ENCODE measurements at places on chromosomes 4 and X. TPM values are rescaled to one million over a fixed set of nuclear protein-coding genes. Genes with fewer than 3 reads are reported as not detected.

The RRH gene
- total RNA-seq, result not detected

The IL9R gene
- 0.19 TPM for total RNA-seq

The SSX1 gene
- not detected for total RNA-seq

The NUP62CL gene
- total RNA-seq, result 16.8 TPM

The CSN1S1 gene
- not detected for total RNA-seq

The CT45A3 gene
- not detected for total RNA-seq

The CD38 gene
- 12.5 TPM for total RNA-seq

The IL13RA2 gene
- total RNA-seq, result not detected

The CLGN gene
- 4.9 TPM for total RNA-seq

The ANTXR2 gene
- total RNA-seq, result 4.3 TPM

The SORBS2 gene
- total RNA-seq, result 1.0 TPM

Measured in A549 treated with Mapracorat at 1 μM for 4 hours (cell line).